Thoracic aorta (tissue), 2 donors: ENCODE measurements at places on chromosomes 7 and 10. TPM values are rescaled to one million over a fixed set of nuclear protein-coding genes. Genes with fewer than 3 reads are reported as not detected.

DNA sequence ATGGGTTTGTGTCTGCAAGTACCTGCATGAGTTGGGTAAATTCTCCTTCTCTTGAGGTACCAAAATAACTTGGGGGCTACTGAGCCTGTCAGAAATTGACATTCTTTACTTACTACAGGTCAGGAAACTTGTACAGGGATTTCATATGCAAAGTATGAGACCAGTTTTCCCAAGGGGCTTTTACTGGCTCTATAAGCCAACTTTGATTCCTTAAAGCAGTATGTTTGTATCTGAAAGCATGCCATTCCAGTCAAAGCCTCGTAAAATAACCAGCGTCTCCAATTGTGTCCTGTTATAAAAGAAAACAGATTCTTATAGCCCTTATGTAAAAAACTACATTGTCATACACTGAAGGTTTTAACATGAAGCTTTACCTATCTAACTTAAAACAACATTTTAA, 90.2 kb downstream of the ZNF467 start:
- DNase-seq: no peak

DNA sequence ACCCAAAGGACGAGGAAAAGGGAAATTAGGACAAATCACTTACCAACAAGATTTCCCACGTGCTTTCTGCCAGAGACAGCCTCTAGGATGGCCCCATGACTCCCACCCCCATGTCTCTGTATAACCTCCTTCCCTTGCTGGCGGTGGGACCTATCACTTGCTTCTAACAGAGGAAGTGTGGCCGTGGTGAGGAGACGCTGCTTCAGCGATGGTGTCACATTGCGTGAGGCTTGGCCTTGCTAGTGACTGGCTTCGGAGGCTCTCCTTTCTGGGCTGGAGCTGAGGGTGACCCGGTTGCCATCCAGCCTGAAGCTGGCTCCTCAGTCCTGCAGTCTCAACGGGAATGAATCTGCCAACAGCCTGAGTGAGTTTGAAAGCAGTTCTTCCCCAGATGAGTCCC, 123.7 kb downstream of the ANLN start:
- no peak for DNase-seq

- DNase-seq: no peak
Observed at GRCh38 chr7:23742051-23742450, 32.0 kb downstream of the STK31 start.

GRCh38 chr10:99523251-99523773, 9.4 kb upstream of the NKX2-3 start:
- no peak for DNase-seq

DNA sequence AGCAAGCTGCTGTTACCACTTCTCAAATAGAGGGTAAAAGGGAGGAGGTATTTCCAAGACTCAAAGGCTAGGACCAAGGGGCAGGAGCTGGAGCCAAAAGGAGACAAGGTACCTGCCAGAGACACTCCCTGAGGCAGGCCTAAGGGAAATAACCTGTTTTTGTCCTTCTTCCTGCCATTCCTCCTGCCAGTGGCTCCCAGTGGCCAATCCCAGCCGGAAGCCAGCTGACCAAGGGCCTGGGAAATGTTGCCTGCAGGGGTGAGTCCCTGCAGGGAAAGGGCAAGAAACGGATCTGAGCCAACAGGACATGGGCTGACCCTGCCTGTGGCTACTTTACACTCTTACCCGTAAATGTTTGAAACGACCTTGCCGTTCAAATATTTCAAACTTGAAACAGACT, 3.5 kb downstream of the CYTH3 start:
- DNase-seq: no peak

DNA sequence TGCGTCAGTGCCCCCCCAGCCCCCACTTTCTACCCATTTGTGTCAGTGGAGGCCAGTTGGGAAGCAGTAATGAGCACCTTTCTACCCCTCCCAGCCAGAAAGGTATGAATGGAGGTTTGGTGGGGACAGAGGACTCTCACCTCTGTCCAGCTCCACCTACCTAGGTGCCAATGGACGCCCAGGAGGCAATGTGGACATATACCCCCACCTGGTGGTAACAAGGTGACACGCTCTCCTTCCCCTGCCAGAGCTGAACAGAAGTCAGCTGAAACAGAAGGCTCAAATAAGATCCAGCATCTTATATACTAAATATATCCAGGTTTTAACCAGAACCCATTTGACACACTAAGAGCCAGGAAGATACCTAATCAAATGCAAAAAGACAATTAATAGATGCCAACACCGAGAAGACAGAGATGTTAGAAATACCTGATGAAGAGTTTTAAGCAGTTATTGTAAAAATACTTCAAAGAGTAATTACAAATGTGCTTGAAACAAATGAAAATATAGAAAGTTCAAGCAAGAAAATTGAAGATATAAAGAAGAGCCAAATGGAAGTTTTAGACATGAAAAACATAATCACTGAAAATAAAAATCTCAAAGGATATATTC, 18.4 kb upstream of the SORCS3 start:
- no peak for DNase-seq

- DNase-seq: no peak
Observed at GRCh38 chr10:27745732-27746396, at the start of gene MKX. Gene MKX, minus strand, starts transcription at chr10:27745819. Its CDS starts 2,404 bp downstream, at chr10:27743415.

The PFKFB3 gene
- 151 TPM for total RNA-seq

The OR6V1 gene
- not detected for total RNA-seq
